IMR-90 (cell line): ENCODE measurements at places on chromosomes 3 and 15. TPM values are rescaled to one million over a fixed set of nuclear protein-coding genes. Genes with fewer than 3 reads are reported as not detected.
A peak's percentile ranks its signal among the peaks of the same experiment; 100 is the strongest.

DNA sequence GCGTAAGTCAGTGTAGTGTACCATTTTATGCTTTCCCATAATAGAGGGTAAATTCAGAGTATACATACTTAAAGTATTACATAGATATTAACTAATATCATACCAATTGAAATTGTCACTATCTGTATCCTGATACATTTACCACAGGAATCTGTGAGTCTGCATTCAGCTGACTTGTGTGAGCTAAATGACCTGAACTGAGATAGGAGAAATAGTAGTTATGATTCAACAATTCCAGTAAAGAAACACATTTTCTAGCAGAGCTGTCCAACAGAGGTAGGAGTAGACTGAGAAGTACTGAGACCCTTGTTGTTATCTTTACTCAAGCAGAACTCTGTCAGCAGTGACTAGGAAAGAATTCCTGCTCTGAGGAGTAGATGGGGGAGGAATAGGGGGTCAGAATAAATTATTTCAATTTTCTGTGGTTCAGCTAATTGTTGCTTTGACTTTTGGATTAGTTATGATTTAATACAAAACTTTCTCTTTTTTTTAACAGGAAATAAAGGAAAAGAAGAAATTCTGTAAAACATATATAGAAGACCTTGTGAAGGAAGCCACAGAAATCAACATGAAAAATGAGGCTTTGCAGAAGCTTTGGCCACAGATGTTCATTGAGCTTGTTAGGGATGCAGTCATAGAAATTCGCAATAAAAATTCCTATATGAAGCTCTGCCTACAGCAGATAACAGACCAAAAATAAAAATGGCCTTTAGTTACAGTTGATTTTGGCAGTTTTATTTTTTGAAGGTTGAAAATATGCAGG is 66.2 kb upstream of the THSD4 start:
- H3K4me3 ChIP-seq: no peak overlapping the region
- peak; percentile 99 for DNase-seq
- H3K27me3 ChIP-seq: no peaks in the 10 kb centered on the region
- peaks cover 21% of the 10 kb centered on the region for H3K4me1 ChIP-seq
- H3K36me3 ChIP-seq: no peaks in the 10 kb centered on the region

GRCh38 chr3:67976663-67977062 is 322.3 kb upstream of the SUCLG2 start:
- H3K4me1 ChIP-seq: no peaks in the 10 kb centered on the region
- H3K36me3 ChIP-seq: no peaks in the 10 kb centered on the region
- H3K27ac ChIP-seq: no peak overlapping the region

DNA sequence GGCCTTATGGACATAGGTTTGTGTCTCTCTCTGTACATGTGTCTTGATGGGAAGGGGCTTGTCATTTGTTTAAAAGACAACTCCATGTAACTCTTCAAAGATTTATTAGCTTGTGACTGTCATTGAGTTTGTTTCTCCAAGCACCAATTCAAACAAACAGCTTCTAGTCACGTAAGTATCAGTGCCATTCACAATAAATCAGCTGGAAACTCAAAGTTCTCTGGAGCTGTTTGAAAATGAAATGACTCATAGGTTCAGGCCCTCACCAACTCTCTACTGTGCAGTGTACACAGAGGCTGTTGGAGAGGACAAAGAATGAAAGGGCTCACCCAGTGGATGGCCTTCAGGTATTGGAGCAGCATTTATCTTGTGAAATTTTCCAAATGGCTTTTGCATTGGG is 476.3 kb downstream of the AGBL1 start:
- DNase-seq: no peak
- no peaks in the 10 kb centered on the region for H3K27me3 ChIP-seq
- no peaks in the 10 kb centered on the region for H3K4me1 ChIP-seq
- H3K36me3 ChIP-seq: no peaks in the 10 kb centered on the region
- no peak overlapping the region for H3K4me3 ChIP-seq

DNA sequence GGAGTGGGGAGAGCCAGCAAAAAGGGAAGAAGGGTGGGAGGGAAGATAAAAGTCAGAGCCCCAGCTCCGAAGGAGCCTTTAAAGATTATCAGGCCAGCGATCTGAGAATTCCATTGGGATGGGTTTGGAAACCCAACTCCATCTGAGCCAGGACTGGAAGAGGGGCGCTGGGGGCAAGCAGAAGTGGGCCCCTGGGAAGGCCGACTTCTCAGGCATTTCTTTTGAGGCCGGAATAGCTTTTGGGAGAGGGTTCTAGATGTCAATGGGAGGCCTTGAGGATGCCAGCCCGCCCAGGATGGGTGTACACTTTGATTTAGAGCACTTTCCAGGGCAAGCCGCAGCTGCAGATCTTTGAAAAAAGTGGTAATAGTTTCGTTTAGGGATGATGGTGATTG is 6.6 kb upstream of the SOX2 start:
- H3K27ac ChIP-seq: no peak overlapping the region
- DNase-seq: no peak
- H3K27me3 ChIP-seq: peaks cover 31% of the 10 kb centered on the region
- no peaks in the 10 kb centered on the region for H3K36me3 ChIP-seq
- H3K4me1 ChIP-seq: no peaks in the 10 kb centered on the region

DNA sequence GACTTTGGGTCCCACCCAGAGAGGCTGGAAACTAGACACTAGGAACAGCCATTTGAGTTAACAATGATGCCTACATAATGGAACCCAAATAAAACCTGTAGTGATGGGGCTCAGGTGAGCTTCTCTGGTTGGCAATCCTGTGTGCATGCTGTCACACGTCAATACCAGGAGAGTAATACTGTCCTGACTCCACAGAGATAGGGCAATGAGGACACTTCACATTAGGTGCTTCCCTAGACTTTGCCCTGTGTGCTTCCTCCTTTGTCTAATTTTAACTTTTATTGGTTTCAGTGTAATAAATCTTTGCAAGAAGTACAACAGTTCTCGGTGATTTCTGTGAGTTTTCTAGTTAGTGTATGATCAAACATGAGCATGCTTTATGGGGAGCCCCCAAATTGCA is 281.8 kb upstream of the ARRDC4 start:
- no peaks in the 10 kb centered on the region for H3K4me1 ChIP-seq
- H3K27me3 ChIP-seq: no peaks in the 10 kb centered on the region
- H3K36me3 ChIP-seq: no peaks in the 10 kb centered on the region
- no peak overlapping the region for H3K4me3 ChIP-seq

Gene MCTP2
- 8.6 and 9.9 TPM in 2 replicates for total RNA-seq
